Stimulated activated CD8-positive, alpha-beta memory T cell treated with anti-CD3 and anti-CD28 coated beads, Interleukin-15, amount 100 ng/mL, for 4 hours (primary cell): ENCODE measurements at places on chromosomes 2 and 18.

GRCh38 chr2:53786352-53786704 is 425 bp downstream of the ASB3 start:
- DNase-seq: no peak

- DNase-seq: no peak
Observed at GRCh38 chr2:100189387-100189786, 47.0 kb upstream of the AFF3 start.

- no peak for DNase-seq
Observed at GRCh38 chr18:23259701-23260681, 124.7 kb downstream of the CABLES1 start.

DNA sequence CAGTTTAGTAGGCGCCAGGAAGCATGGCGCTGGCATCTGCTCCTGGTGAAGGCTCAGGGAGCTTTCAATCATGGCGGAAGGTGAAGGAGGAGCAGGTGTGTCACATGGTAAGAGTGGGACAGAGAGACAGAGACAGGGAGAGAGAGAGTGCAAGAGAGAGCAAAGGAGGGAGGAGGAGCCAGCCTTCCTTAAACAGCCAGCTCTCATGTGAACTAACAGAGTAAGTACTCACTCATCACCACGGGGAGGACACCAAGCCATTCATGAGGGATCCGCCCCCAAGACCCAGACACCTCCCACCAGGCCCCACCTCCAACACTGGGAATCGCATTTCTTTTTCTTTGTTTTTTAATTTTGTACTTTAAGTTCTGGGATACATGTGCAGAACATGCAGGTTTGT is 40.8 kb upstream of the CLASP1 start:
- DNase-seq: no peak

DNA sequence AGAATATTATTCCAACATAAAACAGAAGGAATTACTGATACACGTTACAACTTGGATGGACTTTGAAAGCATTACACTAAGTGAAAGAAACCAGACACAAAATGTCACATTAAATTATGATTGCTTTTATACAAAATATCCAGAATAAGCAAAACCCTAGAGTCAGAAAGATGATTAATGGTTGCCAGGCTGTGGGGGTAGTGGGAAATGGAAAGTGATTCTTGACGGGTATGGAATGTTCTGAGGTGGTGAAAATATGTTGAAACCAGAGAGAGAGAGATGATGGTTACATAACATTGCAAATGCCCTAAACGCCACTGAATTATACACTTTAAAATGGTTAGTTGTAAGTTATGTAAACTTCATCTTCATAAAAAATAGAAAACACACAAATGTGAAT is 1057.2 kb upstream of the TMEFF2 start:
- DNase-seq: no peak

DNA sequence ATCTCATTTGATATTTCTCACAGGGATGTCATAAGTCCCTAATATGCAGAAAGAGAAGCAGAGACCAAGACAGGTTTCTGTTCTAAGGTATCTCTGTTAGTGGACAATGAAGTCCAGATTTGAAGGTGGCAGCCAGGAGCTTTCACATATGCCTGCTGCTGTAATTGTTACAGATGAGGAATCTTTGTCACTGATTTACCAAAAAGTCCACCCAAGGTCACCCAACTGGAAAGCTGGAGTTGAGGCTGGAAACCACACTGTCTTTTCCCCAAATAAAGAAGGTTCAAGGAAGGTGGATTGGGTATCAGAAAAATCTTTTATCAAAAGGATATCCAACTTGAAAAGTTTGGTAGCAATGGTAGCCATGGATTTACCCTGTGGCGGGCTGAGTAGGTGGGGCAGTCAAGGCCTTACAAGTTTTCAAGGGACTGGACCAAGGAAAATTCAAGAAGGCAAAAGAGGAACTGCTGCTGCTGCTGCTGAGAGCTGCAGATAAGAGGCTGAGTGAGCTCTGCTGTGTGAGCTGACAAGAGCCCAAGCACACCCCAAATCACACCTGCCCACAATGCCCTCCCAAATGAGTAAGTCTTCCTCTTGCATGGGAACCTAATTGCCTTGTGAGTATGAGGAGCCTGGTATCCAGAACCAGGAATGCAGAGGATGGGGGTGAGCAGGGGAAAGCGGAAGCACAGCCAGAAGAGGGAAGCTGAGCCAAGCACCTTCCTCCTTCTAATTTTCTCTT is 241.2 kb downstream of the ANAPC1 start:
- no peak for DNase-seq

- DNase-seq: no peak
Observed at GRCh38 chr2:171522788-171523087, 464 bp downstream of the CYBRD1 start.

DNA sequence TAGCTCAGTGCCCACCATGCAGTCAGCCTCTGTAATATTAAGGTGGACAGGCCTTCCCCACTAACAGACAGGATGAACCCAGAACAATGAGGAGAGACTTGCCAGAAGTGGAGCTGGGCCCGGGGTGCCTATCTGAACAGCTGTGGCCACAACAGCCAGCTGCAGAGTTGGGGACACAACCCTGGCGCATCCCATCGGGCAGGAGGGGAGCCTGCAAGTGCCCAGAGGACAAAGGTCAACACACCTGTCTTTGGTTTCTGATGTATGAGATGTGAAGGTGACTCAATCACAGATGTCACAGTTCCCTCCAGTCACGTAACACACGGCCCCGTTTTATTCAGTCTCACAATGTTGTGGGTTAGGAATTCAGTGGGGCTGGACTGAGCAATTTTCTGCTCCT is 48.2 kb upstream of the TAF1B start:
- DNase-seq: no peak
